Lung (tissue), 17 donors: ENCODE measurements at places on chromosomes 4 and X. TPM values are rescaled to one million over a fixed set of nuclear protein-coding genes. Genes with fewer than 3 reads are reported as not detected.
A peak's percentile ranks its signal among the peaks of the same experiment; 100 is the strongest.

DNA sequence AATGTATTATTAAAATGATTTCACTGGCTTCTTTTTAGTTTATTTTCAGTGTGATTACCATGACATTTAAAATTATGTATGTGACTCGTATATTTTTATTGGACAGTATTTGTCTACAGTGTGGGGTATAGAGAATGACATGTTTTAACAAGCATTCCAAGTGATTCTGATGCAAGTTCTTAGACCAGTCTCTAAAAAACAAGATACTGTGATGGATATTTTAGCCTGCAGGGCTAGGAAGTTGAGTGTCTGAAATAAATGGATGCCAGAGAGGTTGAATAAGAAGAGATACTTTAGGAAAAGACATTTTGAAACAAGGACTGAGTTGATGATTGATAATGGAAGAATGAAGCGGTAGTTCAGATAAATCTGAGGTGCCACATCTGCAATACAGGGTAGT lies 3.5 kb upstream of the MAD2L1 start:
- DNase-seq: no peak
- no peak overlapping the region for H3K4me3 ChIP-seq
- H3K27me3 ChIP-seq: no peaks in the 10 kb centered on the region
- H3K4me1 ChIP-seq: peaks cover 5% of the 10 kb centered on the region
- H3K36me3 ChIP-seq: no peaks in the 10 kb centered on the region

DNA sequence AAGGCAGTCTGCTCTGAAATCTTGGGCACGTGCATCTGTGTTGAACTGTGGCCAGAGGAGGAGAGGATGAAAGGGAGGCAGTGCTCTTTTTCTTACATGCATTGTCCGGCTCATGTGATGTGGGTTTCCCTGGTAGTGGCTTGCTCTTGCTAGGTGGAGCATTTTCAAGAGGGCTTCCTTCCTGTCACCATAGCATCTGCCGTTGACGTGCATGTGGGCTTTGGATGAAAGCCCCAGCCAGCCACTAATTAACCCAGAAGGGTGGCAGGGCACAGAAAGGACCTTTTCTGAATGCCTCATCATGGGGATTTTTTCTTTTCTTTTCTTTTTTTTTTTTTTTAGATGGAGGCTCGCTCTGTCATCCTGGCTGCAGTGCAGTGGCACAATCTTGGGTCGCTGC lies 121.3 kb downstream of the GPR143 start:
- H3K36me3 ChIP-seq: no peaks in the 10 kb centered on the region
- H3K4me3 ChIP-seq: no peak overlapping the region
- peaks cover 26% of the 10 kb centered on the region for H3K27me3 ChIP-seq
- H3K4me1 ChIP-seq: peaks cover 20% of the 10 kb centered on the region
- H3K27ac ChIP-seq: no peak overlapping the region
- DNase-seq: no peak

GRCh38 chrX:54633641-54634040 lies 103.6 kb downstream of the GNL3L start:
- H3K27me3 ChIP-seq: no peaks in the 10 kb centered on the region
- no peaks in the 10 kb centered on the region for H3K4me1 ChIP-seq
- no peak for DNase-seq

- no peaks in the 10 kb centered on the region for H3K27me3 ChIP-seq
- H3K4me3 ChIP-seq: no peak overlapping the region
- no peak for DNase-seq
- no peaks in the 10 kb centered on the region for H3K4me1 ChIP-seq
- no peak overlapping the region for H3K27ac ChIP-seq
Measured at GRCh38 chrX:25941559-25942250, 196.4 kb upstream of the MAGEB18 start.

- no peak overlapping the region for H3K4me3 ChIP-seq
- no peaks in the 10 kb centered on the region for H3K4me1 ChIP-seq
- H3K27ac ChIP-seq: no peak overlapping the region
- peaks cover 11% of the 10 kb centered on the region for H3K27me3 ChIP-seq
- no peaks in the 10 kb centered on the region for H3K36me3 ChIP-seq
Measured at GRCh38 chrX:425056-425455, 38.3 kb upstream of the PPP2R3B start.

DNA sequence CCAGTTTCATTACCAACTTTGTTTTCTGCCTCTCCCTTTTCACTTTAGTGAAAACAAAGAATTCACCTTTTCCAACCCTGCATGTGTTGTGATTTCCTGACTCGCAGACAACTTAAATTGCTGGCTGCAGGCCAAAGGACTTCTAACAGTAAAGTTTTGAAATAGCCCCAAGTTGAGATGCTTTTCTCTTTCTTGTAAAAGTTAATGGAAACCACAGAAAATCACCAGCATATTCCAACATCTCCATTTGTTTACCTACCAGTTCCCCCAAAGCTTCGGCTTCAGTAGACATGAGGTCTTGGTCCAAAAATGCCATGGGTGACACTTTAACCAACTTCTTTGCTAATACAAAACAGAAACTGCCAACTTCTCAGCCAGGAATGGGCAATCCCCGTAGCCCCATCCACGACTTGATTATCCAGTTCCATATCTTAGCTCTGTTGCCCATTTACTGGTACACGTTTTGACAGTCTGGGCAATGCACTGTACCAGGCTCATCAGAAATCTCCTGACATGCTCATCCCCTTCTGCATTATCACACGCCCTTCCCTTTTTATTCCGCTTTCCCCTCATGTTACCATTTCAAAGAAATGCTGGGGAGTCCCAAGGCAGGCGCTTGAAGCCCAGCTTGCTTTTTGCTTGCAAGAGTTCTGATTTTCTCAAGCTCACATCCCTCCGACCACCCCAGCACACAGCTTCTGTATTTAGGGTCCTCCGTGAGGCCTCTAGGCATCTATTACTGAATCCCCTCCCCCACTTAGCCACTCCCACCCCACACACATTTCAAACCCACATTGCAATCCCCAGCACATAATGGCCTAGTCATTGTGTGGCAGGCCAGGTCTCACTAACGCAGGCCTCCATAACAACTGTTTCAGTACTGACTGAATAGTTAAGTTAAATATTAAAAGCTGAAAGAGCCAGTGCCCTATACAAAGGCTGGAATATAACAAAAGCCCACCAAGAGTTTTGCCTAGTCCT lies 137.9 kb upstream of the S100G start:
- no peaks in the 10 kb centered on the region for H3K27me3 ChIP-seq
- H3K4me1 ChIP-seq: no peaks in the 10 kb centered on the region
- H3K27ac ChIP-seq: no peak overlapping the region

DNA sequence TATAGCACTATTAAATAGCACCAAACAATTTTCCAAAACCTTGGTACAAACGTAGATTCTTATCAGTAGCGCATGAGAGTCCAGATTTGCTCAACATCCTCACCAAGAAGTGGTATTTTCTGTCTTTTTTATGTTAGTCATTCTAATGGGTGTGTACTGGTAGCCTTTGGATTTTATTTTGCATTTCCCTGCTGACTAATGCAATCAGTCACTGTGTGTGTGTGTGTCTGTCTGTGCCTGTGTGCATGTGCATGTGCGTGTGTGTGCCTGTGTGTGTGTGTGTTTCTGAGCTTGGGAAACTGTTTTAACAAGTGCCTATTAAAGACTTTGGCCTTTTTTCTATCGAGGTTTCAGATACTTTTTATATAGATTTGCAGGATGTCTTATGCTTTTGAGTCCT lies 82.2 kb upstream of the MAGEA10 start:
- H3K4me1 ChIP-seq: no peaks in the 10 kb centered on the region
- DNase-seq: no peak
- no peak overlapping the region for H3K27ac ChIP-seq
- H3K4me3 ChIP-seq: no peak overlapping the region
- no peaks in the 10 kb centered on the region for H3K27me3 ChIP-seq
- no peaks in the 10 kb centered on the region for H3K36me3 ChIP-seq

GRCh38 chrX:154026136-154027021 lies 6.7 kb upstream of the IRAK1 start:
- no peaks in the 10 kb centered on the region for H3K4me1 ChIP-seq
- H3K27me3 ChIP-seq: no peaks in the 10 kb centered on the region
- no peaks in the 10 kb centered on the region for H3K36me3 ChIP-seq
- no peak for DNase-seq
- H3K27ac ChIP-seq: no peak overlapping the region
- no peak overlapping the region for H3K4me3 ChIP-seq

DNA sequence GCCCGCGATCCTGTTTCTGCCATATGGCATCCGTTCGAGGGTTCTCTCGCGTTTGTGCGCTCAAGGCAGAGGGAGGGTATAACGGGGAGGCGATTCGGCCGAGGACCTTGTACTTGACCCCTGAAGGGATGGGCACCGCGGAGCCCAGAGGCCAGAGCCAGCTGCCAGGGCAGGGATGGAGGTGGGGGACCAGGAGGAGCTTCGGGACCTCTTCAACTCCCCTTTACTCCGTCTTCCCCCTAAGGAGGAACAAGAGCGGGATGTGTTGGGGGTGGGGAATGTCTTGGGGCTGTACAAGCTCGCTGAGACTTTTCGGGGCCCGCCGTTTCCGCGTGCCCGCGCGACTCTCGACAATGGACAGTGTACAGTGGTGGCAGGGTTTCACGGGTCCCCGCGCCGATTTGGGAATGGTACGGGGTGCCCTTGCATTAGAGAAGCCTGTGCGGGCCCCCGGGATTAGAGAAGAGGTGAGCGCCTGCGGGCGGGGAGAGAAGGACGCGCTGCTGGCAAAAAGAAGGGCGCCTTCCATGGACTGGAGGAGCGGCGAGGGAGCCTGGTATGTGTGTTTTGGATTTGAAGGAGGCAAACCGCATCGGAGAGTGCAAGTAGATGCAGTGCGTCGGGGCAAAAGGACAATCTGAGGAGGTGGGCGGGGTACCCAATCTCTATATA lies 760 bp downstream of the UGT8 start:
- peak; percentile 60 for DNase-seq
- peaks cover 7% of the 10 kb centered on the region for H3K4me1 ChIP-seq
- H3K27me3 ChIP-seq: peaks cover 27% of the 10 kb centered on the region
- no peak overlapping the region for H3K27ac ChIP-seq

- H3K4me3 ChIP-seq: no peak overlapping the region
- no peak overlapping the region for H3K27ac ChIP-seq
- H3K4me1 ChIP-seq: peaks cover 2% of the 10 kb centered on the region
- no peaks in the 10 kb centered on the region for H3K27me3 ChIP-seq
Measured at GRCh38 chr4:73224886-73225285, 33.7 kb downstream of the ANKRD17 start.

GRCh38 chrX:64192673-64193072 lies 12.8 kb downstream of the AMER1 start:
- no peaks in the 10 kb centered on the region for H3K4me1 ChIP-seq
- no peak overlapping the region for H3K4me3 ChIP-seq
- DNase-seq: no peak
- no peak overlapping the region for H3K27ac ChIP-seq
- H3K36me3 ChIP-seq: no peaks in the 10 kb centered on the region
- H3K27me3 ChIP-seq: no peaks in the 10 kb centered on the region

DNA sequence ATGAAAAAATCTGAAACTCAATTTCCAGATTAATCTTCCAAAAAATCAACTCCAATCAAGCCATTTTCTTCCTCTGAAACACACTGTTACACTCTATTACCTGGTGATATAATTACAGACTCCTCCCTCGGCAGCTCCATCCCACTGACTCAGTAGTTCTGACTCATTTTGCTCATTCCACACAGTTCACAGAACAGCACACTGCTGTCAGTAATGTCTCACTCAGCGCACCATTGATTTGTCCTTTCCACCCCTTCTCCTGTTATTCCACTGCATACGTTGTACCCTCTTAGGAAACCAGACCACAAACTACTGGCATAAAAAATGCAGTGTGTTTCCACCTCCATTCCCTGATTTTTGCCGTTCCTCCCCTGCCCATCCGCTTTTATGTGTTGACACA lies 212.7 kb downstream of the SLIT2 start:
- H3K27me3 ChIP-seq: no peaks in the 10 kb centered on the region
- H3K4me1 ChIP-seq: no peaks in the 10 kb centered on the region
- DNase-seq: no peak
- no peaks in the 10 kb centered on the region for H3K36me3 ChIP-seq
- no peak overlapping the region for H3K4me3 ChIP-seq

DNA sequence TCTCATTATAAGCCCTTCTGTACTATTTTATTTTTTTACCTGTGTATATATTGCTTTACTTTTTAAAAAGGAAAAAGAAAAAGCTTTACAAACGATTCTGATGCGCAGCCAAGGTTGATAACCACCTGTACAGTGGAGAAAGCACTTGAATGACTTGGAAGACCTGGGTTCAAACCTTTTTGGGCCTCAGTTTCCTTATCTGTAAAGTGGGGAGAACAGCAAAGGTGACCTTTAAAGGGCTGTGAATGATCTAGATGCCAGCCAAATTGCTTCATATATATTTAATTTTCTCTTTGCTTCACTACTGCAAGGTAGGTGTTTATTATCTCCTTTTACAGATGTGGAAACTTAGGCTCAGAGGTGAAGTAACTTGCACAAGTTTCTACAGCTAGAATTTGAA lies 45.0 kb downstream of the SMC1A start:
- H3K4me3 ChIP-seq: no peak overlapping the region
- no peaks in the 10 kb centered on the region for H3K27me3 ChIP-seq
- no peak overlapping the region for H3K27ac ChIP-seq
- no peaks in the 10 kb centered on the region for H3K4me1 ChIP-seq
- peaks cover 37% of the 10 kb centered on the region for H3K36me3 ChIP-seq
- no peak for DNase-seq

DNA sequence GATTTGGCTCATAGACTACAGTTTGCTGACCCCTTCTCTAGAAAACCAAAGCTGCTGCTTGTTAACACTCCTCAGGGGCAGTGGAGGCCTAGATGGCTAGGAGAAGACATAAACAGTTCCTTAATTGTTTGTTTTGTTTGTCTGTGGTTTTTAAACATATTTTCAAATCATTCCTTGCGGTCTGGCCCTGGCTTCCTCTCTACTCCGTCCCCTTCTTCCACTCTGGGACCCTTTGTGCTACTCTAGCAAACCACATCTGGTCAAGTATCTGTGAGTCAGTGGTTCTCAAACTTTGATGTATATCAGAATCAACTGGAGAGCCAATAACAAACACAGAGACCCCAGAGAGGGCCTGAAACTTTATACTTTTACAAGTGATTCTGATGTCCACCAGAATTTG lies 36.1 kb downstream of the FRMPD4 start:
- H3K4me1 ChIP-seq: no peaks in the 10 kb centered on the region

DNA sequence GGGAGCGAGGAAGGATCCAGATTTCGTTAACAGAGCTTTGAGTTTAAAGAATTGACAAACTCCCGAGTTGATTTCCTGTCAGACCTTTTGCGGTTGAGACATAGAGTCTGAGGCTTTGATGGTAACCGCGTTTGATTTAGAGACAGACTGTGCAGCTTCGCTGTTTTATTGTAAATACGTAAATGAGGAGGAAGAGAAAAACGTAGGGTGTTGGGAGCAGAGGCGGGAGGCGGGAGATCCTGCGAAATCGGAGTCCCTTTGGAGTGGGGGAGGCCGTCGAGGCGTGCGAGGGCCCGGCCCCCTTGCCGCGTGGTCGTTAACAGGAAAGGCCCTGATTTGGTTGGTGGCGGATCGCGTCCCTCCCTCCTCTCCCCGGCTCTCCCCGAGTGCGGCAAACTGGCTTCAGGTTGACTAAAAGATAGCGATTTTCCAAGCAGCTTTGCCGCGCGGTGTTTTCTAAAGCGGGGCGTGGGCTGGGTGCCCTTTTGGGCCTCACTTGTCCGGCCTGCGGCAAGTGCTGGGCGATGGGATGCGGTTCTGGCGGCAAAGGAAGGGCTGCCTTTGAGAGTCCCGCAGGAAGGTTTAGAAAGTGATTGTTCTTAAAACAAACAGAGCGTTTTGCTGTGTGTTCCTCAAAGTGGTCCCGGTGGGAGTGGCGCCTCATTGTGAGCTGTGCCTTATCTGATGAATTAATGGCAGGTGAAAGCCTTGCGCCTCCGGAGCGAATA lies 857 bp downstream of the SCML1 start:
- peak overlapping the region; percentile 93 for H3K27ac ChIP-seq
- no peaks in the 10 kb centered on the region for H3K4me1 ChIP-seq
- peak overlapping the region; percentile 53 for H3K4me3 ChIP-seq
- H3K36me3 ChIP-seq: no peaks in the 10 kb centered on the region
- peaks cover 45% of the 10 kb centered on the region for H3K27me3 ChIP-seq
- peak; percentile 45 for DNase-seq

Gene EDA
- 1.5 TPM for polyA plus RNA-seq

Gene CYSLTR1
- polyA plus RNA-seq: 2.1 TPM

Gene CYBB
- polyA plus RNA-seq: 16.2 TPM

Gene TBC1D9
- polyA plus RNA-seq: 18.6 TPM

Gene SLC25A4
- polyA plus RNA-seq: 29.8 TPM
